Activated CD8-positive, alpha-beta memory T cell treated with anti-CD3 and anti-CD28 coated beads, Interleukin-2, amount 50 U/mL, for 4 hours (primary cell): ENCODE measurements at places on chromosomes 11 and 22.
A peak's percentile ranks its signal among the peaks of the same experiment; 100 is the strongest.

GRCh38 chr11:74726547-74727182 is 4.6 kb downstream of the CHRDL2 start:
- DNase-seq = peak; percentile 61

DNA sequence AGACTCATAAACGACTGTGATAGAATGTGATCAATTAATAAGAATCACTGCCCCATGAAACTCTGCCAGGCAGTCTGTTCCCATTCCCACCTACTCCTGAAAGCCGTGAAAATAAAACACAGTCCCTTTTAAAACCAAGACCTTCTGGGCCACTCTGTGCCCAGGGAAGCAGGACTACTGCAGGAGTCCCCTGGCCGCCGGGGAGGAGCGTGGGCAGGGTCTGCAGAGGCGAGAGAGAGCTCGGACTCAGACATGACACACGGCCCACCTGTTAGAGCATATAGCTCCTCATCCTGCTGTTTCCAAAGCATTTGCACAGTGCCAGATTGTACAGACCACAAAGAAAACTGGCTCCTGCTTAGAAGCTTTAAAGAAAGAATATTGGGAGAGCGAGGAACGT is 400.5 kb downstream of the SHANK2 start:
- no peak for DNase-seq

GRCh38 chr11:57562596-57562995 is 4.9 kb downstream of the UBE2L6 start:
- no peak for DNase-seq

DNA sequence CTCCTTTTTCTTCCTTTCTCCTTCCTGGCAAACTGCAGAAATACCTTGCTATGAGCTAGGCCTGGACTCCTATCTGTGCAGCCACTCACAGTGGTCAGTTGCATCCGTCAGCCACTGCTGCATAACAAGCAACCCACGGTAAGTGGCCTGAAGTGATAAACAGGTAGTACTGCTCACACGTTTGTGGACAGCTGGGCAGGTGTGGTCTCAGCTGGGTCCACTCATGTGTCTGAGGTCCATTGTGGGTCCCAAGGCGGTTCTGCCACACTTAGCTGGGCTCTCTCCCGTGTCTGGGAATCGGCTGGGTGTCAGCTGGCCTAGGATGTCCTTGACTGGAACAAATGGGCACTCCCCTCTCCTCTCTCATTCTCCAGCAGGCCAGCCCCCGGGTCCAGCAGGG is 109.3 kb downstream of the BRD1 start:
- DNase-seq = no peak

DNA sequence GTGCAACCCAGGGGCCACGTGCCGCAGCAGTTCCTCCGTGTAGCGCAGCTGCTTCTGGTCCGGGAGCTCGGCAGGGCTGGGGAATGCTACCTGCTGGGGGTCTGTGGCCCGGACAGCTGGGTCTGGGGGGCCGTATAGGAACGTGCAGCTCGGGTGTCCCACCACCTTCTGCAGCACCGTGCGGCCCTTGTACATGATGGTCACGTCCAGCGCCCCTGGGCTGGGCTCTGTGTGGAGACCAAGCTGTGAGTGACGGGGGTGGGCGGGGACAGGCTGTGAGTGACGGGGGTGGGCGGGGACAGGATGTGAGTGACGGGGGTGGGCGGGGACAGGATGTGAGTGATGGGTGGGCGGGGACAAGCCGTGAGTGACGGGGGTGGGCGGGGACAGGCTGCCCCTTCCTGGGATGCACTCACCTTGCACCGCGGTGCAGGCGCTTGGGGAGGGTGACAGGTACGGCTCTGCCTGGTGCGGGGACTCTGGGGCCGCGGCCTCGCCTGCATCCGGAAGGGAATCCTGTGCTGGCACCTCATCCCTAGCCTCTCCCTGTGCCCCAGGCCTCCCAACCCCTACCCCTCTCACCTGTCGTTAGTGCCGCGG is 2.3 kb downstream of the IRF7 start:
- peak; percentile 86 for DNase-seq

DNA sequence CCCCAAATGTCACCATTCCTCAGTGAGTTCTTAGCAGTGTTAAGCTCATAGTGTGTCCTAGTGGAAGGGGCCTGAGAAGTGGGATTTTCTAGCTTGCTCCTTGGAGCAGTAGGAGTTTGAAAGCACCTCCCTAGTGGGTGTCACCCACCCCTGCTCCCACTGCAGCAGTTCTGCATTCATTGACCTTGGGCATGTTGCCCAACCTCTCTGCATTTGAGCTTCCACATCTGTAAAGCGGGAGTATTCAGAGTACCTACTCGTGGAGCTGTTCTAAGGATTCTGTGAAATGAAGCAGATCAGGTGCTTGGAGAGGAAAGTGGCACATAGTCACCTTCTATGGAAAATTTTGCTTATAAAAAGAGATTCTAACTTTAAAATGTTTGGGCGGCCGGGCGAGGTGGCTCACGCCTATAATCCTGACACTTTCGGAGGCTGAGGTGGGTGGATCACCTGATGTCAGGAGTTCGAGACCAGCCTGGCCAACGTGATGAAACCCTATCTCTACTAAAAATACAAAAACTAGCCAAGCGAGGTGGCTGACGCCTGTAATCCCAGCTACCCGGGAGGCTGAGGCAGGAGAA is 16.9 kb downstream of the LMO2 start:
- DNase-seq = no peak

DNA sequence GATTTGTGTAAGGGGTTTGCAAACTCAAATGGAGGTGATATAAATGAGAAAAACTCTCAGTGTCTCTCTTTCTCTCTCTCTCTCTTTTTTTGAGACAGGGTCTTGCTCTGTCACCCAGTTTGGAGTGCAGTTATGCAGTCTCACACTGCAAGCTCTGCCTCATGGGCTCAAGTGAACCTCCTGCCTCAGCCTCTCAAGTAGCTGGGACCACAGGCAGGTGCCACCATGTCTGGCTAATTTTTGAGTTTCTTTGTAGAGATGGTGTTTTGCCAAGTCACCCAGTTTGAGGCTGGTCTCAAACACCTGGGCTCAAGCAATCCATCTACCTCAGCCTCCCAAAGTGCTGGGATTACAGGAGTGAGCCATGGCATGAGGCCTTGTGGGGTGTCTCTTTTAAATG is 2.9 kb downstream of the BIRC3 start:
- no peak for DNase-seq

DNA sequence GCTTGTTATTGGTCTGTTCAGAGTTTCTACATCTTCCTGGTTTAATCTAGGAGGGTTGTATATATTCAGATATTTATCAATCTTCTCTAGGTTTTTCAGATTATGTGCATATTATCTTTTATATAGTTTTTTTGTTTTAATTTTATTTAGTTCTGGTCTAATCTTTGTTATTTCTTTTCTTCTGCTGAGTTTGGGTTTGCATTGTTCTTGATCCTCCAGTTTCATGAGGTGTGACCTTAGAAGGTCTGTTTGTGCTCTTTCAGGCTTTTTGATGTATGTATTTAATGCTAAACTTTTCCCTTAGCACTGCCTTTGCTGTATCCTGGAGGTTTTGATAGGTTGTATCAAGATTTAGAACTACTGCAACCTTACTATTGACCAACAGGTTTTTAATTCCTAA is 117.7 kb downstream of the VPREB1 start:
- DNase-seq = no peak

- no peak for DNase-seq
Observed at GRCh38 chr11:16778286-16778685, 39.8 kb downstream of the C11orf58 start.

GRCh38 chr22:30221121-30221992 is 25.2 kb downstream of the LIF start:
- peak; percentile 44 for DNase-seq

- DNase-seq = no peak
Observed at GRCh38 chr22:17824457-17824856, 50.2 kb upstream of the BID start.

- DNase-seq = no peak
Observed at GRCh38 chr11:124961972-124962609, 8.1 kb downstream of the CCDC15 start.

GRCh38 chr22:32144496-32145274 is 14.4 kb downstream of the C22orf42 start:
- no peak for DNase-seq

DNA sequence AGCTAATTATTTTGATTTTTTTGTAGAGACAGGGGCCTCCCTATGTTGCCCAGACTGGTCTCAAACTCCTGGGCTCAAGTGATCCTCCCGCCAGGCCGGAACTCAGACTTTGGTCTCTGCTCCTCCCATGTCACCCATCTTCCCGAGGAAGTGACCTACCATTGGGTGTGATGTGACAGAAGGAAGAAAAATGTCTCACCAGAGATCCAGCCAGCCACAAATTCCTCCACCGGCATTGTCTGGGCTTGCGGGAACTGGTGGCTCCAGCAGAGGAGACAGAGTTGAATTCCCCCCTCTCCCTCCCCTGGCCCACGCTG is 772 bp downstream of the SLC25A45 start:
- no peak for DNase-seq

DNA sequence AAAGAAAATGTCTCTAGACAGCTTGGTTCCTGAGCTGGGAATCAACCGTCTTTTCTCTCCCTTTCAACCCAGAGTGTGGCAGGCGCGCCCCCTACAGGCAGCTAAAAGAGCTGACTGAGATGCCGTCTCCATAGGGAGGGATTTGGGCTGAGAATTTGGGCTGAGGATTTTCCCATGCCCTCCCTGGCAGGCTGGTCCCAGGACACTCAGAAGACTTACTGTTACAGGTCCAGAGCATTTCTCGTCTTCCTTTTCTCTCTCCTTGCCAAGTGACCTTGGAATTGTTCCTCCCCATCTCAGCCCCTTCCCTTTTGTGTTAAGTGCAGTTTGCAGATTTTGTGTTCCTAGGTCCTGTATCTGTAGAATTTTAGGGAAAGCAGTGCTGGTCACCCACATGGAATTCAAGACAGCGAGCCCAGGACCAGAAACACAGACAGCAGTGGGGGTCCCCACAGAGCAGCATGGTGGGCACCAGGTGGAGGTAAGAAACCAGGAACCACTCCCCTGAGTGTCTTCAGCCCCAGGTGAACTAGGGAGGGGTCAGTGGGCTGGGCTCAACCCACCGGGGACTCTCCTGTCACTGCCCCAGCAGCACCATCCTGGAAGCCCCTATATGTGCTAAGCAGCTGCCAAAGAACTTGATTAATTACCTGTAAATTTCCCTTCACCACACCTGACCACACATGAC is 9.9 kb upstream of the IGLL5 start:
- DNase-seq = peak; percentile 76

DNA sequence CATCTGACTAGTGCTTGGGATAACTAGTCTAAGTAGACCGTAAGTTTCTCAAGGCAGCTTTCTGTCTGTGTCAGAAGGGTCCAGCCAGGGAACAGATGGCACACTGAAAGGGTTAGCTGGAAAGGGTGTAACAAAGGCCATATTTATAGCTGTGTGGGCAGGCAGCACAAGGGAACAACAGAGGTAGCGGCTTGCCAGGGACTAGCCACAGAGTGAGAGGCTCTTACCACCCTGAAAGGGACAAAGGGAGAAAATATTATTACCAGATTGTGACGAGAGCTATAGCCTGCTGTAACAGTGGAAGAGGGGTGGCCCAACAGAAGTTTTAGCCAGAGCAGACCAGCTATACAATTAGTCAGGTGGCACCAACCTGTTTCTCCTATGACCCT is 129.4 kb downstream of the CCDC34 start:
- DNase-seq = no peak

DNA sequence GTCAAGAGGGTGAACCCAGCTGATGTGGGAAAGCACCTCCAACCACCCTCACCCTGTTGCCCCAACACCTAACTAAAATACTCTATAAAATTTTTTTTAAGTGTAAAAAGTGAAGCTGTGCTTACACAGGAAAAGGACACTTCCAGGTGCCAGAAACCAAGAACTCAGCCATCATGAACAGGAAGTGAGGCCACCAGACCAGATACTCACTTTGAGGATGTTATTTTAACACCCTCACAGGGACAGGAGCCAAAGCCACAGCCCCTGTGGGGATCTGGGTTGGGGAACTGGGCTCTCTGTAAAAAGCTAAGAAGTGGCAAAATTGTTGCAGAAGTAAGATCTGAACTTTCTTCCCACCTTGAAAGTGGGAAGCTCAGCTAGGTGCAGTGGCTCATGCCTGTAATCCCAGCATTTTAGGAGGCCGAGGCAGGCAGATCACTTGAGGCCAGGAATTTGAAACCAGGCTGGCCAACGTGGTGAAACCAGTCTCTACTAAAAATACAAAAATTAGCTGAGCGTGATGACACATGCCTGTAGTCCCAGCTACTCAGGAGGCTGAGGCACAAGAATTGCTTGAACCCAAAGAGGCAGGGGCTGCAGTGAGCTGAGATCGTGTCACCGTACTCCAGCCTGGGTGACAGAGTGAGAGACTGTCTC is 3.8 kb downstream of the RSPH14 start:
- DNase-seq = no peak

GRCh38 chr22:48477031-48477721 is 1350.5 kb downstream of the BRD1 start:
- DNase-seq = no peak

- DNase-seq = no peak
Observed at GRCh38 chr11:44404301-44404700, 94.4 kb upstream of the ALX4 start.

DNA sequence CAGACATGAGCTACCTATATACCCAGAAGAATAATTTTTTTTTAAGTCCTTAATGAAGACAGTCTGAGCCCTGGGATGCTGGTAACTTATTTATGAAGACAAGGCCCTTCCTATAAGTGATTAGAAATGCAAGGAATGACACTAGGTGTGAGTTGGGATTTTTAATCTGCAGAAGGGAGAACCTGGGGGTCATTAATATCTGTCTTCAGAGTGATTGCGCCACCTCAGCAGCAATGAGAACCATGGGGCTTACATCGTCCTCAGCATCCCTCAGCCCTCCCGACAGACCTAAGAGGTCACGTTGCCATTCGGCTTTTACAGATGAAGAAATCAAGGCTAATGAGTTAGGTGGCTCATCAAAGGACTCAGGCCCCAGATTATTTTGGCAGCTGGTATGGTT is 55.6 kb downstream of the MCM5 start:
- no peak for DNase-seq

- no peak for DNase-seq
Observed at GRCh38 chr11:62922189-62922589, 1.0 kb upstream of the CHRM1 start.

DNA sequence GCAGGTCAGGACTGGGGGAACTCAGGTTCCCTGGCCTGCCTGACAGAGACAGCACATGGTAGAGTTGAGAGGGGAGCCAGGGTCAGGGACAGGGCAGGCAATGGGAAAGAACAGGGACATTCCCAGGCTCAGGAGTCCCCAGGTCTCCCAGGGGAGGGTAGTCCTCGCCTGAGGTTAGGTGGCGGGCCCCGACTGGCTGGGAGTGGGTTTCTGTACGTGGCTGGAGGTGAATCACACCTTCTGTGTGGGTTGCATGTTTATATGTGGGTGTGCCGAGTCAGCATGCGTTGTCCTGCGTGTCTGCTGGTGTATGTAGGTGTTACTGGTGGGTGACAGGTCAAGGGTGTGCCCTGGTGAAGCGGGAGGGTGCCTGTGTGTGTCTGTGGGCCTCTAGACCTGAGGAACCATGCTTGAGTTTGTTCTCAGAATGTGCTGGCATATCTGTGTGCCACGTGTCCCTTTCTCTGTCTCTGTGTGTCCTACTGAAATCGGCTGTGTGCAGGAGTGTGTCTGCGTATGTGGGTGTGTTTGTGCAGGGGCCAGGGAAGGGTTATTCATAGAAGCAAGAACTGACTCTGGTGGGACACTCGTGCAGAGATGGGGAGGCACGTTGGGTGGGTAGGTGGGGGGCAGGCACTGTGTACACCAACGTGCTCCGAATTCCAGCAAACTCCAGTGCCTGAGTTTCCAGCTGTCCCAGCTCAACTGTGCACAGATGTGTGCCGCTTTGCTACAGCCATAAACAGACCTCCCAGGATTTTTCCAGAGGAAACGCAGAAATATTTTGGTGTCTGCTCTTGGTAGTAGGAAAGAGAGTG is 23.8 kb upstream of the OAF start:
- no peak for DNase-seq

GRCh38 chr11:98495016-98495415 is 525.7 kb upstream of the CNTN5 start:
- DNase-seq = no peak
